ENCODE measurements at places on chromosomes 6 and 20. TPM values are rescaled to one million over a fixed set of nuclear protein-coding genes. Genes with fewer than 3 reads are reported as not detected.

DNA sequence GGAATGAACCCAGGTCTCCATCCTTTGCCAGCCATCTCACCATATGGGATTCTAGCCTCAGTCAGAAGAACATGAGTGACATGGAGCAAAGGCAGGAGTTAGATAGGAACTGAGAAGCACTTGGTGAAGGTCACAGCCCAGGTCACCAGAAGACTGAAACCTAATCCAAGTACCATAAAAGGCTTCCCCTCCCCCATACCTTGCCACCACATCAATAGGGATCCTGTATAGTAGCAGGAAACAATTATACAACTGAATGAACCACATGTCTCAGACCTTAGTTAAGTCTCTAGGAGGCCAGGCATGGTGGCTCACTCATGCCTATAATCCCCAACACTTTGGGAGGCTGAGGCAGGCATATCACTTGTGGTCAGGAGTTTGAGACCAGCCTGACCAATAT, 49.6 kb downstream of the KIZ start:
- no peaks in the 10 kb centered on the region for H3K36me3 ChIP-seq
- no peak overlapping the region for H3K27ac ChIP-seq
- no peaks in the 10 kb centered on the region for H3K27me3 ChIP-seq
- DNase-seq = no peak
- H3K4me3 ChIP-seq = no peak overlapping the region
- H3K4me1 ChIP-seq = no peaks in the 10 kb centered on the region

- DNase-seq = no peak
- no peak overlapping the region for H3K4me3 ChIP-seq
- H3K4me1 ChIP-seq = no peaks in the 10 kb centered on the region
- no peaks in the 10 kb centered on the region for H3K27me3 ChIP-seq
Measured at GRCh38 chr6:12119085-12119588, 107.0 kb downstream of the HIVEP1 start.

GRCh38 chr6:52976591-52977035, 18.5 kb downstream of the GSTA4 start:
- H3K36me3 ChIP-seq = no peaks in the 10 kb centered on the region
- H3K4me1 ChIP-seq = no peaks in the 10 kb centered on the region
- H3K27me3 ChIP-seq = no peaks in the 10 kb centered on the region
- H3K27ac ChIP-seq = no peak overlapping the region
- no peak for DNase-seq

The FOXP4 gene
- polyA plus RNA-seq = 0.93 TPM

The PTPRK gene
- polyA plus RNA-seq = 52.7 TPM
